NCI-H2081 treated with DMSO at 0.1 percent for 48 hours (cell line): ENCODE measurements at places on chromosomes 1 and 21.

- DNase-seq = no peak
Measured at GRCh38 chr1:103177108-103177775, 68.9 kb upstream of the COL11A1 start.

DNA sequence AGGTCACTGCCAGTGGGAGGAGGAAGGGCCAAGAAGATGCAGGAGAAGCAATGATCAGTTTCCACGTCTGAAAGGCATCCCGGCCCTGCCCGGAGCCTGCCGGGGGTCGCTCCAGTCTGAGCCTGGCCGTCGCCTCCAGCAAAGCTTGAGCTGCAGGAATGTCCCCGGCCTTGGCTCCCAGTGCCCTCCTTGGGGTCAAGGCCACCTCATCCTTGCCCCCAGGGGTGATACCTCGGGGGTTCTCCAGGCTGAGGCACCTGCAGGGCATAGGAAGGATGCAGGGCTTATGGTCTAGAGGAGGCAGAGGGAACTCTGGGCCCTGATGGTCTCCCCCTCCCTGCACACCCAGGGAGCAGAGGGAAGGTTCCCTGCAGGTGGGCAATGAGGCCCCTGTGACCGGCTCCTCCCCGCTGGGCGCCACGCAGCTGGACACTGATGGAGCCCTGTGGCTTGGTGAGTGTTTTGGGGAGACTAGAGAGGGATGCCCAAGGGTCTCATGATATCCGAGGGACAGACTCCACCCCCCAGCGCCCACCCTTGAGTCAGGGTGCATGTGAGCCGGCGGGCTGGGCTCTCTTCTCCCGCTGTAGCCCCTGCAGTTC, 19.9 kb downstream of the RNF223 start:
- DNase-seq = no peak

DNA sequence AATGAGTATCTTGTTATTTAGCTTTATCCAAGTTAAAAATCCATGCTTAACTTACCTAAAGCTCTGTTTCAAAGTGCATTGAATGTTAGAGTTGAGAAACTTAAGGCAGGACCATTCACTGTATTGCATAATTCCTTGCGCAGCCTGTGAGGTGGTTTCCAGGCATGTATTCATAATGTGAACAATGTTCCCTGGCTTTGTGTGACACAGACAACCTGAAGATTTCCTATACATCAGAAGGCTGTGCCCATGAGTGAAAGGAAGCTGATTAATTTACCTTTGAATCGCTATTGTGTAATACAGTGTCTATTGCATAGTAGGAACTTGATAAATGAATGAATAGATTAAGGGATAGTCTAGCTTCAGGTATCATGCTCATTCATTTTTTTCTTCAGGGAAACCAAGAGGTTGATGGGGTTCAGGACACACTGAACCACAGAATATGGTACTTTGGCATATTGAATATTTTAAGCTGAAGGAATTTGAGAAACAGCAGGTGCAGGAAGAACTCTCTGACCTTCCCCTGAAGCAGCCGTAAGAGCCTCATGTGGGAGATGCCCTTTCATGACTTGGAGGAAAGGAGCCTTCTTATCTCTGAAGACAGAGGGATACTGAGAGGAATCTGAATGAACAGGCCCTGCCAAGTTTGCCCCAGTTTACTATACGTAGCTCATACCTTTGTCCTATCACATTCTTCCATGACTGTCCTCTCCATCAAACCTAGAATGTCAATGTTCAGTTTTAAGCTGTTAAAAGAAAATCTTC, 88.6 kb upstream of the GNG12 start:
- DNase-seq = no peak

DNA sequence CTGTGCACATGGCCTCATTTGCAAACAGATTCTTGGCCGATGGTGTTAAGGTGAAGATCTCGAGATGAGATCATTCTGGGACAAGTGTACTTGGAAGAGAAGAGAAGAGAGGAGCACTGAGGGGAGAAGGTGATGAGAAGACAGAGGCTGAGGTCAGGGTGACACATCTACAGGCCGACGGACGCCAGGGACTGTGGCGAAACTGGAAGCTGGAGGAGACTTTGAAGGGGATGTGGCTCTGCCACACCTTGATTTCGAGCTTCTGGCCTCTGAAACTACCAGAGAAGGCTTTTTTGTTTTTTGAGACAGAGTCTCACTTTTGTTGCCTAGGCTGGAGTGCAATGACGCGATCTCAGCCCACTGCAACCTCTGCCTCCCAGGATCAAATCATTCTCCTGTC, 137.5 kb upstream of the TMEM51 start:
- no peak for DNase-seq

DNA sequence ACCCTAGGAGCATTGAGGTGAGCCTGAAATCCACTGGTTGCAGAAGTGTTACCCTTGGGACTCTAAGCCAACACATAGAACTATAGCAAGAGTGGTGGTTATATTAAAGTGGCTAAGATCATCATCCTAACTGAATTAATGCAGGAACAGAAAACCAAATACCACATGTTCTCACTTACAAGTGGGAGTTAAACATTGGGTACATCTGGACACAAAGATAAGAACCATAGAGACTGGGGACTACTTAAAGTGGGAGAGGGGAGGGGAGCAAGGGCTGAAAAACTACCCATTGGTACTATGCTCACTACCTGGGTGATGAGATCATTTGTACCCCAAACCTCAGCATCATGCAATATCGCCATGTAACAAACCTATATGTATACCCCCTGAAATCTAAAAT, 100.0 kb downstream of the SLC25A24 start:
- no peak for DNase-seq

DNA sequence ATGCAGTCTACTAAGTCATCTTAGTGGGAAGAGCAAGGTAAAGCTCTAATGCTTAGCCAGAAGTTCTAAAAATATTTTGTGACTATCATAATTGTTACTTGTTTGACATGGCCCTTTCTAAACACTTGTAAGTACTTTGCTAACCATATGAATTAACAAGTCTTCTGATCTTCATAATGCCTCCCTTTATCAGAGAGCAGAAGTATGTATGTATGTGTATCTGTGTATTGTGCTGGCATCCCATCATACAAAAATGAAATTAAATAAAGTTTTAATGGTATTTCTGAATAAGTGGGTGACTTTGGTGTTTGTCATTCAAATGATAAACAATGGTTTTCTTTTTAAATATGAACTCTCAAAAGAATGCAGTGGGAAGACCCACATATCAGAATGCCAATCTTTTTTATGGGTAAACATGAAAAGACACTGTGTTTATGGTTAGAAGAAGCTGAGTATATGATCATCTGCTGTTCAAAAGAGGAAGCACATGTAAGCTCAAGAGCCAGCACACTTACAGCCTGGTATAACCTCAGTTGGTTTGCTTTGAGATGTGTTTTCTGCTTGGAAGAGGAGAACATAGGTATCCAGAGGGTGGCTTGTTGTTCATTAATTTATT, 159.6 kb downstream of the CLEC20A start:
- DNase-seq = no peak

DNA sequence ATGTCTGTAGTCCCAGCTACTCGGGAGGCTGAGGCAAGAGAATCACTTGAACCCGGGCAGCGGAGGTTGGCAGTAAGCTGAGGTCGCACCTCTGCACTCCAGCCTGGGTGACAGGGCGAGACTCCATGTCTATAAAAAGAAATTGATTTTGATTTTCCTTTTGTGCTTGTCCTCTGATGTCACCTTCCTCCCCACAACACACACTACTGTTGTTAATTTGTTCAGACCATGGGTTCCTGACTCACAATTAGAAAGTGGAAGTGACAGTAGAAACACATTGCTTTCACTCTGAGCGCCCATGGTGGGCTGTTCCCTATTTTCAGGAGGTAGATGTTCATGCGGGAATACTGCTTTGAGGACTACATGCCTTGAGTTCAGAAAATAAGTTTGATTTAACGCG, 165.5 kb upstream of the KCNJ6 start:
- DNase-seq = no peak

DNA sequence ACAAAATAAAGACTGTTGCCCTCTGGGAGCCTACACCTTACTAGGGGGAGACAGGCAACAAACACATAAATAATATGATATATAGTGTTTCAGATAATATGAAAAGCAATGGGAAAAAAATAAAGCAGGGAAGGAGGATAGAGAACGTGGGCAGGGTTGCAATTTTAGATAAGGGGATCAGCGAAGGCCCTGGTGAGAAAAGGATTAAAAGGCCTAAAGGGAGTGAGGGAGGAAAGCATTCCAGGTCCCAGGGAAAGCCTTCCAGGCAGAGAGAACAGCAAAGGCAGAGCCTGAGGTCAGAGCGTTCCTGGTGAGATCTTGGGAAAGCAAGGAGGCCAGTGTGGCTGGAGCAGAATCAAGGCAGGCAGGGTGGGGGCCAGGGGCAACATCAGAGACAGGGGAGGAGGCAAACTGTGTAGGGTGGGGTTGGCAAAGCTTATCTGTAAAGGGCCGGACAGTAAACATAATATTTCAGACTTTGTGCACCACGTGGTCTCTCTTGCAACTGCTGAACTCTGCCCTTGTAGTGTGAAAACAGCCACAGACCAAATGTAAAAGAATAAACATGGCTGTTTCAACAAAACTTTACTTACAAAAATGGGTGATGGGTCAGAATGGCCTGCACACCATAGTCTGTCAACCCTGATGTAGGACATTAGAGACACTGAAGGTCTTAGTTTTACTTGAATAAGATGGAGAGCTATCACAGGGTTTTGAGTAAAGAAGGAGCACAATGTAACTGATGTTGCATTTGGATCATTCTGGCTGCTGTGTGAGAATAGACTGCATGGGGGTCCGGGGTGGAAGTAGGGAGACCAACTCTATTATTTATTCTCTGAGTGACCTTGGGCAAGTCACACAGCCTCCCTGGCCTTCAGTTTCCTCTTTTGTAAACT, 13.3 kb upstream of the CPT2 start:
- DNase-seq = no peak

DNA sequence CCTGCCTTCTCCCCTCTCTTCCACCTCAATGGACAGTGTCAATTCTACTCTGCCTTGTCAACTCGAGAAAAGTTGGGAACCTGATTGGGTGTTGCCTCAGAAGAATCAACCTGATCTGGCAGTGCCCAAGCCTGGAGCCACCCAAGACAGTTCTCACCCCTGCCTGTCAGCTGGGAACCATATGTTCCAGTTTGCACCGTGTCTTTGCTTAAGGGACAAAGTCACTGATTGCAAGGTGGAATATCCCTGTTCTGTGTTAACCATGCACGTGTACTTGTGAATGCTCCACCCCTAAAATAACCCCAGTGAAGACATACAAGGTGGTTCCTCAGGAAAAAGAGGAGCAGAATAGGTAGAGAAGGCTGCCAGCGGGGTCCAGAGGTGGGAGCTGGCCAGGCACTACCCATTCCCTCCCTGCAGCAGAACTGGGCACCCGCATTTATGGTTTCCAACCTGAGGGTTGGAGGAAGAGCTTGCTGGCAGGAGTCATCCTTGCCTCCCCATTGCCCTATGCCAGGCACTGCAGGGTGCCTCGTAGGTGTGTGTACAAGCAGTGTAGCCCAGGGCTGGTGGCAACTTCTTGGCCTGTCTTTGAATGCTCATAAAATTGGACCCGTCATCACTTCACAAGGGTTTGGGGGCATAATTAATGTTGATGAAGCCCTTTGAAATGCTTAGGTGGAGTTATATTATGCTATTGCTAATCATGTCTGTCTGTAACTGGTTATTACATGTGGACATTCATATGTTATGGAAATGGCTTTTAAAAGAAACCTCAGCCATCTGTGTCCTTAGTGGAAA, 11.3 kb downstream of the NIPAL3 start:
- no peak for DNase-seq

DNA sequence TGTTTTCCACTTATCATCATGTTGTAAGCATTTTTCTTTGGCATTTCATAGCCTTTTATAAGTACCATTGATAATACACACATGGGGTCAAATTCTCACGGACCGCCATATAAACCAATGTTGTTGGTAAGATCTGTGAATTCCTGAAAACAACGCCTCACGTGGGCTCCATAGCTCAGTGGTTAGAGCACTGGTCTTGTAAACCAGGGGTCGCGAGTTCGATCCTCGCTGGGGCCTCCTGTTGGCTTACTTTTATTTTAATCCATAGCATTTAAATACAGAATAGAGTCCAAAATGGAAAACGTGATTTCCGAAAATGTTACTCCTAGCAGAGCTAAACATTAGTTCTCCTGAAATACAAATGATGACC, 83.1 kb downstream of the HHIPL2 start:
- peak; percentile 58 for DNase-seq

DNA sequence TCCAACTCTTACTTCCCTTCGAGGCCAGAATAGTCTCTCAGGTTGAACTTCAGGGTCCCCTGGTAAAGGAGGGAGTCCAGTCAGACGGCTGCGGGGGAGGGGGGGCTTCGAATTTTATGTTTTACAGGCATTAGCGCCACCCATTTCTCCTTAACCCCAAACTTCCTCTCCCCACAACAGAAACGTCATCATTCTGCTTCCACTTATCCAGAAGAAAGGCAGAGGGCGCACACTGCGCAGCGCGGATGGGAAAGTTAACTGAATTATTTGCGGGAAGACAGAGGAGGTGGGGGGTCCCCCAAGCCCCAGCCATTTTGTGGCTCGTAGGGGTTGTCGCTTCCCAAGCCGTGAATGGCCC, 529 bp upstream of the PRMT2 start:
- peak; percentile 8 for DNase-seq

- DNase-seq = no peak
Measured at GRCh38 chr1:234499943-234500245, 20.9 kb upstream of the TARBP1 start.

- DNase-seq = no peak
Measured at GRCh38 chr1:209803568-209803967, 2.4 kb downstream of the IRF6 start.

- DNase-seq = no peak
Measured at GRCh38 chr1:35188578-35189392, 4.2 kb downstream of the SFPQ start.

- DNase-seq = no peak
Measured at GRCh38 chr1:226589008-226589733, 40.6 kb downstream of the STUM start.

DNA sequence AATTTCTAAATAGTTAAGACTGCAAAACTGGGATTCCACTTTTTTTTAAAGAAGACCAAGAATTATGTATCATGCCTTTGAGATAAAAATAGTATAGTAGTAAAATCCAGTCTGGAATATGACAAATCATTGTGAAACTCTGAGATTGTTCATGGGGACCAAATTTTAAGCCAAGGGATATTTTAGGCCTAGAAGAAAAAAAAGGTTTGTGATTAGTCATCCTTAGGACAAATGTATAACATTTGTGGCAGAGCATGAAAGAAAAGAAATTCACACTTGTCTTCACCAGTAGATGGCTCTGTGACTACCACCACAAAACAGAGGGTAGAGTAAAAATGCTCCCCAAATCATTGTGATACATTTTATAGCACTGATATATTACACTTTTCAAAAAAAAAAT, 226.1 kb downstream of the KCTD3 start:
- DNase-seq = peak; percentile 16

DNA sequence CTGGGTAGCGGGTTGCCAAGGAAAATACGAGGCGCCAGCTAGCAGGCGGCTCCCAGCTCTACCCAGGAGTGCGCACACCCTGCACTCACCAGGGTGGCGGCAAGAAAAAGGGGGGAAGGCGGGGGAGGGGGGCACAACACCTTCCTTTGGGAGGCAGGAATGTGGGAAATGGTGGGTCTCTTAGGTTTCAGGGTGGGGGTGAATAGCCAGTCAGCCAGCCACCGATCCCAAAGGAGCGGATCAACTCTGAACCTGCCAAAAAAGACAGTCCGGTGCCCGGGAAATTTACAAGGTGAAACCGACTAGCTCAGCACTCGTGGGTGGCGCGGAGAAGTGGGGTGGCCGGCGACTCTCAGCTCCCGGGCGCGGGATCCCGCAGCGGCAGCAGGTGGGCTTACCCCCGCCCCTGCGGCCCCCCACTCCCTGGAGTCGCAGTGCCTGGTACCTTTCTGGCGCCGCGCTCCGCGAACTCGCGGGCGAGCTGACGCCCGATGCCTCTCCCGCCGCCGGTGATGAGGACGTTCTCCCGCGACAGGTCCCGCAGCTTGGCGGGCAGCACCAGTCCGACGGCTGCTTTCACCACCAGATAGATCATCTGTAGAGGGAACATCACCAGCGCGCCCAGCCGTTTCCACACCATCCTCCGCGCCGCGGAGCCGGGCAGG, 1.2 kb downstream of the DHRS3 start:
- no peak for DNase-seq
